ENCODE measurements at places on chromosomes 13 and 19.

- no peak for DNase-seq
These were observed 26.7 kb downstream of the CAB39L start for GRCh38 chr13:49417161-49417560.

- no peak for DNase-seq
These were observed 716.5 kb upstream of the PRR20A start for GRCh38 chr13:56424246-56424645.

GRCh38 chr13:40211586-40211968 is 454.9 kb downstream of the FOXO1 start:
- DNase-seq = no peak

DNA sequence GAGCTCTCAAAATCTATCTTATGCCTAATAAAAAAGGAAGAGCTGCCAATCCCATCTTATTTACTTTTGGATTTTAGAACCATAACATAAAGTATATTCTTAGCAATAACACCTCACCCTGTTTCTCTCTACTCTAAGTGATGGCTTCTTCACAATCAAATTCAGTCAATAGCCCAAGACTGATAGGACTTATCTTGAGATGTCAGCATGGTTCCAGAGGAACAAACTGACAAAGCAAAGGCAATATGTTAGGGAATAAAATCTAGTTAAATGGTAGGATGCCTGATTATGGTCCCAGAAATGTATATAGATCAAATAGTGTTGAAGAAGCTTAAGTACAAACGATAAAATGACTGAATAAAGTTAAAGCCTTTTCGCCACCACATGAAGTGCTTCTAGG is 36.3 kb downstream of the DACH1 start:
- no peak for DNase-seq

- DNase-seq = no peak
These were observed 134.5 kb upstream of the KL start for GRCh38 chr13:32881777-32882145.

Measured in skeletal muscle cell (primary cell).